Panc1 (cell line): ENCODE measurements at places on chromosomes 7 and 10. TPM values are rescaled to one million over a fixed set of nuclear protein-coding genes. Genes with fewer than 3 reads are reported as not detected.

The UTF1 gene
- total RNA-seq, result not detected

The SAP25 gene
- total RNA-seq, result 3.0 TPM

The H2BK1 gene
- total RNA-seq, result not detected

The PLEKHS1 gene
- 0.21 TPM for total RNA-seq

The PSPH gene
- 62.3 TPM for total RNA-seq
